ENCODE measurements at places on chromosomes 12 and 14. TPM values are rescaled to one million over a fixed set of nuclear protein-coding genes. Genes with fewer than 3 reads are reported as not detected.

GRCh38 chr12:124389138-124389724 is 94.3 kb downstream of the RFLNA start:
- peak; percentile 74 for DNase-seq

SOX5 gene
- not detected for polyA plus RNA-seq

DNA sequence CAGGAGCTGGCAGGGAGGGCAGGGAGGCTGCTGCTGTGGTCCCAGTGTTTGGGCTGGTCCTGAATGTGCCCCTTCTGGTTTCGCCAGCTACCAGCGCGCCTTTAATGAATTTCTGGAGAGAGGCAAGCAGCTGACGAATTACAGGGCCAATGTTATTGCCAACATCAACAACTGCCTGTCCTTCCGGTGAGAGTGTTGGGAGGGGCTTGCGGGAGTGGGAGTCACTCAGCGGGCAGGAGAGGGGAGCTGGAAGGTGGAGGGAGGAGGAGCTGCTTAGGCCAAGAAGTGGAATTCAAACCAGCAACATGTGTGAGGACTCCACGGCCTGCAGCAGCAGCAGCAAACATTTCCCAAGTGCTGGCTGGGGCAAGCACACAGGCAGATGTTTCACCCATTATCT is 7.7 kb downstream of the TNFAIP2 start:
- DNase-seq, result no peak

DNA sequence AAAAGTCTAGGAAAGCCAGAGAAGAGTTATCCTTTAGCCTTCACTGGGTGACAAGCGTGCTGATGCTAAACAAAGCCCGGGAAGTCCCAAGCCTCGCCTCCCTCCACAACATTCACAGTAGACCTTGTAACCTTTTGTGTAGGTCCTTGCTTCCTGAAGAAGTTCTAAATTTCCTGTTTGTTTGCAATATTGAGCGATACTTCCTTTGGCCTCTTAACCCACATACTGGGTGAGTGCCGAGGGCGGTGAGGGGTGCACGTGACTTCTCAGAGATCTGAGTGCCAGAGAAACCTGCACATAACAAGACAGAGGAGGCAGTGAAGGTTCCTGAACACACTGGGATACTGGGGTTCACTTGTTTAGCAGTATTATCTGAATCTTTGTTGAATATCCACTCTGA is 134.3 kb downstream of the PLXNC1 start:
- DNase-seq, result no peak

DNA sequence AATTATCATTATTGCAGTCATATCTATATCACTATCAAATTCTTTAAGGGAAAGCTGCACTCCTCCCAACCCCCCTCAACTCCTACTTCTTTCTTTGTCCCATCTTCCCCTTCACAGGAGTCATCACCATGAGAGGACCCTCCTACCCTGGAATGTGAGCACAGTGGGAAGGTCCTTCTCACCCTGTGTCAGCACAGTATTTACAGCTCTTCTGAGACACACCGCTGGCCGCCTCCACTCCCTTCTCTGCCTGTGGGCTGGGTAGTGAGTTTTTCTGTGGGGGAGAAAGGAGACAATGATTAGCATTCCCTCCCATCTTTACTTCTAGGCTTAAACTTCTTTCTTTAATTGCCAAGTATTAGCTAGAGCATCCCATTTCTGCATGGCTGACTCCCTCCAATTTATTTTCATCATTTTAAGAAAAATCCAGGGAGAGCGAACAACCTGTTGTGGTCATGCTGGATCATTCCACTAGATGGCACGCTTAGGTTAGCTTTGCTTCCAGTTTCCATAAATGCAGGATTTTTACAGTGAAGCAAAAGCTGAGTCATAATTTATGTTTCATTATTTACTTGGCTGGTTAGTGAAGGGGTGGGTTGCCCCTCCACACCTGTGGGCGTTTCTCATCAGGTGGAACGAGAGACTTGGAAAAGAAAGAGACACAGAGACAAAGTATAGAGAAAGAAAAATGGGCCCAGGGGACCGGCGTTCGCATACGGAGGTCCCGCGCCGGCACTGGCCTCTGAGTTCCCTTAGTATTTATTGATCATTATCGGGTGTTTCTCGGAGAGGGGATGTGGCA is 188.5 kb downstream of the ALX1 start:
- DNase-seq, result peak; percentile 78

- no peak for DNase-seq
Observed at GRCh38 chr12:71756054-71756690, 1.5 kb downstream of the RAB21 start.

DNA sequence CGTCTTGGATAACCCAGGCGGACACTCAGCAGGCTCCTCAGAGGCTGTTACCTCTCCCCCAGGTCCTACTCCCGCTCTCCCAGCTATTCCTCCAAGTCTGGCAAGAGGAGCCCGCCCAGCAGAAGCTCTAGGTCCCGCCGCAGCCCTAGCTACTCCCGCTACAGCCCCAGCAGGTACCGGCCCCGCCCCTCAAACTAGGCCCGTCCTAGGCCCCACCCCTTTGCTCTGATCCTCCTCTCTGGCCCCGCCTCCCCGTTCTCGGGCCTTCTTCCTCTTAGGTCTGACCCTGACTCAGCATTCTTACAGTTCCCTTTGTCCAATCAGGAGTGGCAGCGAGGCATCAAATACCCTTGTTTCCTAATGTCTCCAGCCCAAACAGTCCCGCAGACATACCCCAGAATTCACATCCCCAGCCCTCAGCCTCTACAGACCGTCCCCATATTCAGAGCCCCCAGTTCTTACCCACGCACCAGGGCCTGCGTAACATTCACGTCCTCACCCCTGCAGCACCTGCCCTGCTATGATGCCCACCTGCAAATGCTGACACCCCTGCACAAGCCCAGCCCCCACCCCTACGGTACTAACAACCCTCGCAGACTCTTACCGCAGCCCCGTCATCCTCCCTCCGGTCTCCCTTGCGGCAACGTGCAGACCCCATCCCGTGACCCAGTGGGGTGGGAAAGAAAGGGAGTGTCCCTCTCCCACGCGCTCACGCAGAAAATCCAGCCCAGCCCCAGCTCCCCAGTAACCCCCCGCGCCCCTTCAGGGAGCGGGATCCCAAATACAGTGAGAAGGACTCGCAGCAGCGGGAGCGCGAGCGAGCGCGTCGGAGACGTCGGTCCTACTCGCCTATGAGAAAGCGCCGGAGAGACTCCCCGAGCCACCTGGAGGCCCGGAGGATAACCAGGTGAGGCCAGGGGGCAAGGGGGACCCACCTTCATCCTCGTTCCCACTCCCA is 25.0 kb upstream of the HSPB8 start:
- peak; percentile 47 for DNase-seq

- DNase-seq, result no peak
Observed at GRCh38 chr12:7434670-7435069, 9.3 kb downstream of the CD163L1 start.

- DNase-seq, result no peak
Observed at GRCh38 chr12:43208627-43209026, 343.4 kb downstream of the ADAMTS20 start.

FNTB gene
- 31.2 TPM for polyA plus RNA-seq

CCDC60 gene
- polyA plus RNA-seq, result not detected

GRCh38 chr12:990661-991349 is at the start of gene ERC1:
Gene ERC1 (plus strand): TSS chr12:991223. CDS start chr12:1027904, 36,681 bp downstream.
- peak; percentile 96 for DNase-seq

FGF23 gene
- polyA plus RNA-seq, result not detected

PAX9 gene
- polyA plus RNA-seq, result 0.66 TPM

- no peak for DNase-seq
Observed at GRCh38 chr12:34288963-34289345, 266.7 kb downstream of the ALG10 start.

GRCh38 chr14:92470215-92470614 is 43.4 kb upstream of the RIN3 start:
- DNase-seq, result no peak

TMEM229B gene
- polyA plus RNA-seq, result 0.31 TPM

C1QL4 gene
- polyA plus RNA-seq, result 2.8 TPM

DNA sequence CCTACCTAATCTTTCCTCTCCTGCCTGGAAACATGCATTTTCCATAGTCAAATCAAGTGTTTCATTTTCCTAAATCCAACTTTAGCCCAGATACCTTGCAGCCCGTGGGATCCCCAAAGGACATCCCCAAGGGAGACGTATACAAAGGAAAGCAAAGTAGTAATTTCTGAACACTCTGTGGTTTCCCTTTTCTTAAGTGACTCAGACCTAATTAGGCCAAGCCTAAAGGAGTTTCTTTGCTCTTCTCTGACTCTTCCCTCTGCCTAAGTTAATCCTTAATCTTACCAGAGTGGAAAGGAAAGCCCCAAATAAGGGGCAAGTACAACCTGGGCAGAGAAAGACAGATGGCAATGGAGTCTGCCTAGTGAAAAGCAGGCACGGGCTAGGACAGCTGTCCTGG is 250.3 kb downstream of the SPTSSA start:
- DNase-seq, result no peak

- DNase-seq, result no peak
Observed at GRCh38 chr14:59320361-59320760, 131.9 kb downstream of the DAAM1 start.

ERBB3 gene
- 2.2 TPM for polyA plus RNA-seq

CCDC59 gene
- polyA plus RNA-seq, result 66.9 TPM

- no peak for DNase-seq
Observed at GRCh38 chr12:15701206-15701605, 88.0 kb downstream of the EPS8 start.

KIF26A gene
- polyA plus RNA-seq, result 1.9 TPM

G2E3 gene
- polyA plus RNA-seq, result 18.0 TPM

- DNase-seq, result no peak
Observed at GRCh38 chr12:29844667-29845066, 60.9 kb upstream of the TMTC1 start.

- no peak for DNase-seq
Observed at GRCh38 chr12:16893426-16893825, 287.5 kb upstream of the LMO3 start.

GRCh38 chr12:107404981-107405380 is 280.6 kb upstream of the PWP1 start:
- DNase-seq, result peak; percentile 40

DNA sequence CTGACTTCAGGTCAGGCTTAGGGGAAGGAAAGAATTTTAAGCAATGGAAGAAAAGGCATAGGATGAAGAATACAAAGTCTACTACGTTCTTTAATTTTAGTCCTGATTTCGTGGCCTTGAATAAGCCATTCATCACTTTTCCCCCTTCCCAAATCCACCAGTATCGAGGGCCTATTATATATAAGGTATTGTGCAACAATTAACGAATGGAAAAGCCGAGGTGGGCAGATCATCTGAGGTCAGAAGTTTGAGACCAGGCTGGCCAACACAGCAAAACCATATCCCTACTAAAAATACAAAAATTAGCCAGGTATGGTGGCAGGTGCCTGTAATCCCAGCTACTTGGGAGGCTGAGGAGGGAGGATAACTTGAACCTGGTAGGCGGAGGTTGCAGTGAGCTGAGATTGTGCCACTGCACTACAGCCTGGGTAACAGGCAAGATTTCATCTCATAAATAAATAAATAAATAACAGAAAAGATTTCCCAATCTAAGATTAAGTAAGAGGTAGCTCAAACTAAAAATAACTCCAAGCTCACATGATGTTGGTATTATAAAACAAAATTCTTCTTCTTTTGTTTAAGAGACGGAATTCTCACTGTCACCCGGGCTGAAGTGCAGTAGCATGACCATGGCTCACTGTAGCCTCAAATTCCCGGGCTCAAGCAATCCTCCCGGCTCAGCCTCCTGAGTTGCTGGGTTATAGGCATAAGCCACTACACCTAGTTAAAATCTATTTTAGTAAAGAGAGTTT is 58.3 kb upstream of the NR2C1 start:
- DNase-seq, result no peak

IPO4 gene
- polyA plus RNA-seq, result 86.1 TPM

DNA sequence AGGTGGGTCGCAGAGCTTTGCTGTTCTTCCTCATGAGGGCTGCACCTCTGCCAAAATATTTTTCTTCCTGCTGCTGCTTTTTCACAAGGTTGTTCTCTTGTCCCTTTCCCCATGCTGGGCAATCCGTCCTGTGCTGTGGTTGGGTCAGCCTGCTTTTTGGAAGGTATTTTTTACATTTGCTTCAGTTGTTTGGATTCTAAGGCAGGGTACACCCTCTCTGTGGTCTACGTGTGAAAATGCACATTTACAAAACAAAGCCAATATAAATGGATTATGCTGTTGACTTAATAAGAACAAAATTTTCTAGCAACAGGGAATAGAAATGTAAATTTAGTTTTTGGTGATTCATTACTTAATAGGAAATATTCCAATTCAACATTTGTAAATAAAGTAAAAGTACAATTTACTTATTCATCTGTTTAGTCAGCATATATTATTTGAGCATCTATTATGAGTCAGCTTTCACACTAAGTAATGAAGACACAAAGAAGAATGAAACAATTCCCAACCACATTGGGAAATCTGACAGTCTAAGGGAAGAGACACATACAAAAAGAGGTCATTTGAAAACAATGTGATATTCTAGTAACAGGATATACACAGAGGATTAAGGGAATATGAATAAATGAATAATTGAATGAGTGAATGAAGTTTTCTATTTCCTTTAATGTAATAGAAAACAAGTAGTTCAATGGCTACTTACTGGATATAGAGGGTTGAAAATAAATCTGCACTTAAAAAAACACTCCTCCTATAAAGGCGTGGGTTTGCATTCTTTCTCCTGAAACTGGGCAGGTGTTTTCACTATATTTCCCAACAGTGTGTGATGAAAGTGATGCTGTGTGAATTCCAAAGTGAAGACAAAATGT is 94.6 kb upstream of the PRICKLE1 start:
- DNase-seq, result no peak

GRCh38 chr14:100603341-100604120 is 16.3 kb upstream of the BEGAIN start:
- no peak for DNase-seq

P2RX2 gene
- not detected for polyA plus RNA-seq

NRIP2 gene
- polyA plus RNA-seq, result not detected

GSKIP gene
- polyA plus RNA-seq, result 25.9 TPM

ANO4 gene
- 0.03 TPM for polyA plus RNA-seq

PIGH gene
- 21.1 TPM for polyA plus RNA-seq
